ENCODE measurements at places on chromosomes 1 and 21.

DNA sequence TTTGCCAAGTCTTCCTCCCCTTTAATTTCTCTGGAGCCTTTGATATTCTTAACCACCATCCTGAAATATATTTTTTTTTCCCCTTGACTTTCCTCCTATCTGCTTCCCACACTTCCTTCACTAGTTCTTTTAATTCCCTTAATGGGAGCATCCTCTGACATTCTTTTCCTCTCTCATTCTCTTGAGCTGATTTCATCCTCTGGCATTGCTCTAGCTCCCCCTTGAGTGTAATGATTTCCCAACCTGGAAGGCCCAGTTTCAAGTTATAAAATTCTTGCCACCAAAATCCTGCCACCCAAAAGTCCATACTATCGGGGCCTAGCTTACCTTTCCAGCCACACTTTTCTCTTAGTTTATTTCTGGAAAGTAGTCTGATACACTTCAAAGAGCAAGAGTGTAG is 39.5 kb upstream of the UBE2U start:
- no peak for DNase-seq

DNA sequence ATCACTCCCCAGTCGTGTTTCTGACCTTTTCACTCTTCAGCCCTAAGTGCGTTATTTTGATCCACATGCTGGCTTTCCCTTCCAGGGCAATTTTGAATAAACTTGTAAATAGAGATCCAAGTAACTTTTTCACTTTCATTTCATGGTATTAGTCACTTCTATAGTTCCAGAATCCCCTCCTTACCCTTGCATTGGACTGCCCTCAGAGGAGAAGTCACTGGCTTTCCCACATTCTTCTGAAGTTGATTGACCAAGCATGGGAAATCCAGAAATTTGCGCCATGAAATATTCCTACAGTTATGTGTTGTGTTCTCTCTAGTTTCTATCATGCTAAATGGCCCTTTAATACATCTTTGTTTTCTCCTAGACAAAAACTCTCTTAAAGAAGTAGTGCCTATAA is 177.3 kb upstream of the GORAB start:
- DNase-seq: no peak

DNA sequence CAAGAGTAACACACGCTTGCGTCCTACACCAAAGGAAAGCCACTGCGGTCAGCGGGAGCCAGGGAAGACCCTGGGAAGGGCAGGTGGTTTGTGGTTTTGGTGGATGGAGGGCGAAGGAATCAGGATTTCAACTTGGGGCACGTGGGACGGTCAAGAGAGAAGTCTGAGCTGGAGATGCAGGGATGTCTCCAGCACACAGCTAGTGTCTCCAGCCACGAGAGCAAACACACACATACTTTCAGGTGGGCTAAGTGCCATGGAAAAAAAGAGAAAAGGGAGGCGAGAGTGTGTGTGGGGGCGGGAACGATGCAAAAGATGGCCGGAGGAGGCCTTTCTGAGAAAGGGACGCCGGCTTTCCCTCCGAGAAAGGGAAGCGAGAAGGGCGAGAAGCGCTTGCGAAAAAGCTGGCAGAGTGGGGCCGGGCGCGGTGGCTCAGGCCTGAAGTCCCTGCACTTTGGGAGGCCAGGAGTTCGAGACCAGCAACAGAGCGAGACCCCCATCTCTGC is 1.4 kb upstream of the SRRM1 start:
- no peak for DNase-seq

- no peak for DNase-seq
These were observed 266.2 kb downstream of the LMO4 start for GRCh38 chr1:87594736-87595383.

- DNase-seq: no peak
These were observed at the start of gene S100A1 for GRCh38 chr1:153627715-153628626. Gene S100A1, plus strand, starts transcription at chr1:153628434. Its CDS starts 2,088 bp downstream, at chr1:153630522.

DNA sequence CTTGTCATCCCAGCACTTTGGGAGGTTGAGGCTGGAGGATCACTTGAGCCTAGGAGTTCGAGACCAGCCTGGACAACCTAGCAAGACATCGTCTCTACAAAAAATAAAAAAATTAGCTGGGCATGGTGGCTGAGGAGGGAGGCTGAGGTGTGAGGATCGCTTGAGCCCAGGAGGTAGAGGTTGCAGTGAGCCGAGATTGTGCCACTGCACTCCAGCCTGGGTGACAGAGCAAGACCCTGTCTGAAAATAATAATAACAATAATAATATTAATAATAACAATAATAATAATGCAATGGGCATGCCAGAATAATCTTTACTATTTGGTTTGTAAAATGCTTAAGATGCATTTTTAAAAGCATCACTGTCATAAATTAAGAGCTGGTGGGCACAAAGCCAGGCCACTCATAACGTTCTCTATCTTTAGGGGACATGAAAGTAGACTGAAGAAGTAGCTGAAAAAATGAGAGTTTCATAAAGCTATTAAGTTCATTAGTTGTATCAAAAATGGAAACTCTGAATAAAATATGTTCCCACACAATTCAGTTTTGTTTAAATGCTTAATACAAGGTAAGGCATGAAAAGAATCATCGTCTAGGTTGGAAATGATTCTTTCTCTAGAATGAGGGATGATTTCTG is 51.6 kb upstream of the ITPKB start:
- no peak for DNase-seq

DNA sequence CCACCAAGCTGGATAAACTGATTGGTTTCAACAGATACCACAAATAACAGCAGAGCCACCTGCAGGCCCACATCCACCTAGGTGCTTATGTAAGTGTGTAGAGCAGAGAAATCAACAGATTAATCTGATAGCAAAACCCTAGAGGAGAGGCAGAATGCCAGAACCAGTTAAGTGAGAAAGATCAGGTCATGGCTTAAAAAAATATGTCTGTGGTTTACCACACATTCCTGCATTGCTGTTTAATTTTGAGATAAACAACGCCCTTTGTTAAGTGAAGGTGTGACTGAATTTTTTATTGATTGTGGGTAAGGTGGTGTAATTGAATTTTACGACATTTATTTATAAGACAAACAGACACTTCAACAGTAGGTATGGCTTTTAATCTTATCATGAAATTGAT is 21.2 kb downstream of the CRNN start:
- no peak for DNase-seq

DNA sequence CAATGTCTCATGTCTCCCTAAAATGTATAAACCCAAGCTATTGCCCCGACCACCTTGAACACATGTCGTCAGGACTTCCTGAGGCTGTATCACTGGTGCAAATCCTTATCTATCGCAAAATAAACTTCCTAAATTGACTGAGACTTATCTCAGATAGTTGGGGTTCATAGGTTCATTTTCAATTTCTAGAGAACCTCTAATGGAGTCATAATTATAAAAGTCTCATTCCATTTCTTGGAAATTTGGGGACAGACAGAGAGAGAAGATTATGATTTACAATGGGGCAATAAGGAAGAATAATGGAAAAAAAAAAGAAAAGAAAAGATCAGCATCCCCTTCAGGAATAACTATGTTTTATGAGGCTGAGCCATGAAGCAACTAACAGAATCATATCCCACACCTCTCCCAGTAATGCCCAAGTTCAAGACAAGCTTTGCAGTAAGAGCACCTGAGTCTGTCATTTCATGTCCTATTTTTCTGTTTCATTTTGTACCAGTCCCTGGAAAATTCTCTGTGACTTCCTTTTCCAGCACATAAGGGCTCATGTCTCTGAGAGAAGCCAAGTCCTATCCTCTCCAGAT is 70.0 kb upstream of the ETS2 start:
- DNase-seq: no peak
